EL (cell line): ENCODE measurements at places on chromosomes 2 and 18.

DNA sequence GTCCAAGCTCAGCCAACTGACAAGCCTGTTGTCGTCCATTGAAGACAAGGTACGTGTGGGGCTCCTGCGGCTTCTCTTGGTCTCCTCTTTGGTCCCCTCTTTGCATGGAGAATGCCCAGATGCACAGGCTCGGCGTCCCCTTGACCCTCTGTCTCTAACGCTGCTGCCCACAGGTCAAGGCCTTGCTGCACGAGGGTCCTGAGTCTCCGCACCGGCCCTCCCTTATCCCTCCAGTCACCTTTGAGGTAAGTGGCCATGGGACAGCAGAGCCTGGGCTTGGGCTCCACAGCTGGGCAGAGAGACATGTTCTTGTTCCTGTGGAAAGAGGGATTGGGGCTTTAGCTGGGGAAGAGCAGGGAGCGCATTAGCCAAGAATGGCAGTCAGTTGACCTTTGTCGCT lies 86.1 kb downstream of the INPP5D start:
- DNase-seq: no peak

GRCh38 chr2:193303464-193303863 lies 1108.7 kb upstream of the TMEFF2 start:
- no peak for DNase-seq

DNA sequence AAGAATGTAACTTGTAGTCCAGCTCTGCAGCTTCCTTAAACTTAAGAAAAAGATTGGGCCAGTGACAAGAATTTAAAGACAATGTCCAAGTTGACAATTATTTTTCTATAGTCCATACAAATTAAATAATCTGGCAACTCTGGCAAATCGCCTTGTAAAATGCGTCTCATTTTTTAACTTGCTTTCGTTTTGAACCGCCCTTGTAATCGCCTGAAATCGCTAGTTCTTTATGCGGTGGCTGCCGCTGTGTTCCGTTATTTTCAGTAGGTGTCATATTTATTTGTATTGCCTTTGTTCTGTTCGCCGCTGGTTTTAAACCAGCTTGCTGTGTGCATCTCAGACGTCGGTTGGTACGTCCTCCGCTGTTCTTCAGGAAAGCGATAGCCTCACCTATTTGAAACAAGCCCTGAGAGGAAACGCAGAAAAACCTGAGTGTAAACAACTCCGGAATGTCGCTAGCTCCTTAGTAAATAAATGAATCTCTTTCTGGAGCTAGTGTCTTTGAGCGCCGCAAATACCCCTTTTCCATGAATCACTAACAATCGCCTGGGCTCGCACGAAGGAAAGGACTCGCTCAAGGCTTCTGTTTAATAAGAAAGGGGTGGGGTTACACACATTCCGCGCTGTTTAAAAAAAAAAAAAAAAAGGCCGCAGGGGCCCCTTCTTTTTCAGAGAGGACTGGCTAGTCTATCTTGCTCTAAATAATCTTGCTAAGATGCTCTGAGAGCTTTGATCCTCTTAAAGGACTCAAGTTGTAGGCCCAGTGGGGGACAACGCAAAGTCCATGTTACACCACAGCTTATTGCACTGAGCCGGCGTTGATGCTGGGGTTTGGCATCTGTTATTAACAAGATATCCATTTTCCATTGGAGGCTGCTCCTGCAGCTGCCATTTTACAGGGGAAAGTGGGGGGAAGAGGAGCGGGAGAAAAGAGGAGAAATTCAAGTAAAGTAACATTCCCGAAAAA lies 3.0 kb downstream of the HOXD8 start:
- peak; percentile 36 for DNase-seq

- DNase-seq: no peak
Measured at GRCh38 chr18:39705362-39705761, 2139.8 kb upstream of the CELF4 start.

- no peak for DNase-seq
Measured at GRCh38 chr2:47295981-47296635, 106.8 kb upstream of the MSH2 start.

DNA sequence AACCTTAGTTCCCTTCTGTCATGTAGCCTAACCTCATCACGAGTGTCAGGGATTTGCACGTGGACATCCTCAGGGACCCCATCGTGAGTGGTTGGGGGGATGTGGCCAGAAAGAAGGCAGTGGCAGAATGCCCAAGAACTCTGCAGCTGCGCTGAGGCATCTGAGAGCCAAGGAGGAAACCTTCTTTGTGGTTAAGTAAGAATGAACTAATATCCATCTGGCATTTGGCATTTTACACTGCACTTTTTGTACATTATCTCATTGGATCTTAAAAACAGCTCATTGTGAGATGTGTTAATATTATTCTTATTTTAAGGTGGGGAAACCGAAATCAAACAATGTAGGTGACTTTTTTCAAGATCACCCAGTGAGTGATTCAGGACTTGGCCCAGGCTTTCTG lies 32.6 kb upstream of the APCDD1 start:
- peak; percentile 52 for DNase-seq

GRCh38 chr2:106189325-106189724 lies 4.8 kb downstream of the UXS1 start:
- no peak for DNase-seq
